ENCODE measurements at places on chromosomes 16 and 17.

- DNase-seq = no peak
Measured at GRCh38 chr16:55542459-55543082, 23.9 kb upstream of the CAPNS2 start.

- no peak for DNase-seq
Measured at GRCh38 chr16:50183316-50183715, 30.2 kb downstream of the TENT4B start.

DNA sequence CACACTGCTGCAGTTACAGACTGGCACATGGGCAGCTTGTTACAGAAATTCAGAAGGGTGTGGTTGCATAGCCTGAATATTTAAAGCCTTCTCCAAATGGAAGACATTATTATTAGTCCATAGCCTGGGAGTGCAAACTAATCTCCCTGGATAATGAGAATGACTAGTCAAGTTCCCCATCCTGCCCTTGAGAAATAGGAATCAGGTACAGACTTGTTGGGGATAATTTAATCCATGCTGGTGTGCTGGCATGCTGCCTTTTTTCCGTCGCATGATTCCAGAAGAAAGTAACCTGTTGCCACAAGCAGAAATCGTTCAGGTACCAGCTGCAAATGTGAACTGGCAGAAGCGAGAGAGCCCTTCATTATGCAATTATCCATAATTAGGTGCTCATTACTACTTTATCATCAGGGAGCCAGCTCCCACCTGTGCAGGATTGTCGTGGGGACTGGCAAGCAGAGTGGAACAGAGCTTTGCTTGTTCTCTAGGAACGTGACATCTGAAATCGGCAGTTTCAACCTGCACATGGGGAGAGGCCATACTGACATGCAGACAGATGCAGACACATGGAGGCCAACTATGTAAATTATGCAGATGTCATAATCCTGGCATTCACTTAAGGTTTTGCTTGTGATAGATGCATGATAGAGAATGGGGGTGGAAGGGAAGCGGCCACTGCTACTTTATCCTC, 419.4 kb downstream of the PMP22 start:
- peak; percentile 73 for DNase-seq

- DNase-seq = no peak
Measured at GRCh38 chr16:1026784-1027500, 45.4 kb downstream of the SOX8 start.

- no peak for DNase-seq
Measured at GRCh38 chr16:65770752-65771151, 595.7 kb upstream of the CDH5 start.

DNA sequence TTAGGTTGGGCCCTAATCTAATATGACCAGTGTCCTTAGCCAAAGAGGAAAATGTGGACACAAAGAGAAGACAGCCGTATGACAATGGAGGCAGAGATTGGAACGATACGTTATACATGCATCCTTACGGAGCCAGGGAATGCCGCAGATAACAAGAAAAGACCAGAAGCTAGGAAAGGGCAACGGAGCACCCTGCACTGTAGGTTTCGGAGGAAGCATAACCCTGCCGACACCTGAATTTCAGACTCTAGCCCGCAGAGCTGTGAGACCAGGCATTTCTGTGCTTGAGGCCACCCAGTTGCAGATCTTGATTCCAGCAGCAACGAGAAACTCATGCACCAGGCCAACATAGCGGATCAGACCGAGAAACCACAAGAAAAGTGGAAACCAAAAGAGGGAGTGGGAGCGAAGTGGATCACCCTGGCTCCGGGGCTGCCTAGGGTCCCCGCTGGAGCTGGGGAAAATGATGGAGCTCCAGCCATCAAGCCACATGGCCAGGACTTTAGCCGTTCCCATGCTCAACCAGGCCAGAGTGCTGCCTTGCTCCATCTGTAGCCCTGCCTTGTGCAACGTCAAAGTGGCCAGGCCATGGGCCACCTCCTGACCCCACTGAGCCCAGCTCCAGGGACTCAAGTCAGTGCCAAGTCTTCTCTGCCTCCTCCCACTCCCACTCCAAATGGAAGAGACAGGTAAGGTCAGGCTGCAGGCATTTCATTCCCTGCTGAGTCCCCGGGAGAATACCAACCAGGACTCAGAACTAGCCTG, 51.7 kb upstream of the RPL38 start:
- DNase-seq = no peak
